Urinary bladder (tissue), 4 donors: ENCODE measurements at places on chromosomes 12 and 14. TPM values are rescaled to one million over a fixed set of nuclear protein-coding genes. Genes with fewer than 3 reads are reported as not detected.

PRIMA1 gene
- total RNA-seq, result 1.3 TPM

YBX3 gene
- total RNA-seq, result 100.0 TPM

SLC39A5 gene
- not detected for total RNA-seq

LMNTD1 gene
- 2.3 TPM for total RNA-seq

BDKRB1 gene
- 3.0 TPM for total RNA-seq

CYP27B1 gene
- 0.16 TPM for total RNA-seq

BIN2 gene
- total RNA-seq, result 2.3 TPM
